ENCODE measurements at places on chromosomes 4 and X.

GRCh38 chr4:151727365-151727764 lies 33.4 kb downstream of the GATB start:
- no peak for DNase-seq

GRCh38 chr4:100547541-100548199 lies 29.8 kb upstream of the EMCN start:
- DNase-seq, result no peak

DNA sequence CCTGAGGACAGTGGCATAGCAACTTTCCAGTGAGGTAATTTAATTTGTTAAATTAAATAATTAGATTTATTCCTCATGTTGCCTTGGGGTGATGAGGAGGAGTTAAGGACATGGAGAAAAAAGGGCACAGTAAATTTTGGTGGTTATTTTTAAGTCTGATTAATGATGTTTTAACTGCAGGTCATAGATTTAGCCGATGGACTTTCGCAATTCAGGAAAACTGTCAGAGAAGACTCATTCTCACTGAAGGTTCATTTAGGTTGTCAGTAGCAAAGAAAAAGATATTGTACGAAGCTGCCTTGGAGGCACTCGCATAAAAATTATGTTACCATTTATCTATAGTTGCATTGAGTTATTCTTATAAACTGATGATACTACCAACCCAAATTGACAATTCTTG lies 164.2 kb upstream of the PITX2 start:
- no peak for DNase-seq

DNA sequence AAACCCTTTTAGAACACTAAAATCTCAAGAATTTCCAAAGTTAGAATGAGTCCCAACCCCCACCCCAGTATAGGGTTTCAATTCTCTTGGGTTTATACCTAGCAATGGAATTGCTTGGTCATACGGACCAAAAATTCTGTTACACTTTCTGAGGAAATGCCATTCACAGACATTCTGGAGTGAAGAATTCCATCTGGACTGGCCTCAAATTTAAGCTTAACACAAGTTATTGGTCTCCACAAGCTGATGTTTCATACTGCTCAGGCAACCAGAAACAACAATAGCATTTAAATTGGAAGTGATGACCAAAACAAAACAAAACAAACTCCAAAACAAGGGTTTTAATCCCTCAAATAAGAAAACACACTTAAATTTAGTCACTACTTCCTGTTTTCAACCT lies 51.1 kb downstream of the GPC4 start:
- no peak for DNase-seq

GRCh38 chr4:94256144-94256783 lies 48.6 kb downstream of the SMARCAD1 start:
- no peak for DNase-seq

- no peak for DNase-seq
Observed at GRCh38 chr4:152678841-152679240, 956 bp downstream of the TMEM154 start.

DNA sequence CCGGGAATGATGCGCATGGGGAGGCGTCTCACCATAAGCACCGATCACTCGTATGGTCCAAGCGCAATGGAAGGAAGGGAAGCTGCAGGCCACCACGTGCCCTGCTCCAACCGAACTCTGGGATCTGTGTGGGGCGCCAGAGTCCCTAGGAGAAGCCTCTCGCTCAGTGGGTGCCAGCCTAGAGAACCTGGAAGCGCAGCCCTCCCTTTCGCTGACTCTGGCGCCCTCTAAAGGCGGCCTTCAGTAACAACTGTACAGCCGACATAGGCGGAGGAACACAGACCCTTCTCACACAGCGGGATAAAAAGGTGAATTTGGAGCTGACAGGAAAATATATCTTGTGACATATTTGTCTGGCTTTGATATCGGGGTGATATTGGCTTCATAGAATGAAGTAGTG lies 76.0 kb downstream of the INTS6L start:
- DNase-seq, result peak; percentile 38
